Upper lobe of left lung (tissue), 6 donors: ENCODE measurements at places on chromosomes 6 and 20. TPM values are rescaled to one million over a fixed set of nuclear protein-coding genes. Genes with fewer than 3 reads are reported as not detected.

SLC13A3 gene
- 6.5 TPM for total RNA-seq

OR10C1 gene
- not detected for total RNA-seq

DUSP15 gene
- total RNA-seq = 0.69 TPM

PRPH2 gene
- 4.2 TPM for total RNA-seq

MYBL2 gene
- total RNA-seq = 1.5 TPM

PRKN gene
- total RNA-seq = 13.0 TPM

SIRPD gene
- total RNA-seq = not detected

NEURL2 gene
- 3.9 TPM for total RNA-seq

CDH22 gene
- 0.10 TPM for total RNA-seq

EPB41L1 gene
- total RNA-seq = 88.3 TPM

ULBP2 gene
- total RNA-seq = 1.2 TPM

MTRF1L gene
- 16.7 TPM for total RNA-seq

LTB gene
- 18.7 TPM for total RNA-seq

LAMA2 gene
- 81.2 TPM for total RNA-seq

KCNQ5 gene
- total RNA-seq = 0.33 TPM

PNLDC1 gene
- total RNA-seq = not detected

BPI gene
- total RNA-seq = not detected

RFX6 gene
- total RNA-seq = 0.11 TPM

RANBP9 gene
- total RNA-seq = 42.1 TPM

SEL1L2 gene
- not detected for total RNA-seq

MLN gene
- total RNA-seq = not detected

PRICKLE4 gene
- total RNA-seq = 15.6 TPM

GGTLC1 gene
- 45.6 TPM for total RNA-seq

SLC22A2 gene
- total RNA-seq = not detected

SIRPA gene
- total RNA-seq = 53.4 TPM

MBOAT1 gene
- total RNA-seq = 12.3 TPM

CRISP2 gene
- not detected for total RNA-seq

MLIP gene
- total RNA-seq = 0.77 TPM

BPIFB4 gene
- total RNA-seq = not detected

MDFI gene
- total RNA-seq = 23.4 TPM

COL11A2 gene
- total RNA-seq = 1.7 TPM

NNAT gene
- 0.76 TPM for total RNA-seq

ESF1 gene
- total RNA-seq = 17.8 TPM

TAAR6 gene
- total RNA-seq = not detected

PPT2 gene
- total RNA-seq = 16.3 TPM

SLC35A1 gene
- total RNA-seq = 32.6 TPM

FNDC11 gene
- total RNA-seq = 6.5 TPM

PLCB4 gene
- total RNA-seq = 6.7 TPM

PERP gene
- 13.6 TPM for total RNA-seq

SLC22A23 gene
- 52.9 TPM for total RNA-seq

FRK gene
- total RNA-seq = 7.6 TPM

DDO gene
- total RNA-seq = 2.6 TPM

RHAG gene
- total RNA-seq = 0.81 TPM

RPL7L1 gene
- total RNA-seq = 52.4 TPM

PBOV1 gene
- total RNA-seq = not detected
